ENCODE measurements at places on chromosomes 4 and X. TPM values are rescaled to one million over a fixed set of nuclear protein-coding genes. Genes with fewer than 3 reads are reported as not detected.

The CT47B1 gene
- not detected for total RNA-seq

The IL1RAPL2 gene
- 0.66 TPM for total RNA-seq

The SYN1 gene
- total RNA-seq = not detected

The ADGRG4 gene
- 0.16 TPM for total RNA-seq

The MGAT4D gene
- total RNA-seq = not detected

The CCDC160 gene
- 3.6 TPM for total RNA-seq

The TBC1D25 gene
- 13.0 TPM for total RNA-seq

The VEGFD gene
- total RNA-seq = 6.0 TPM

The SMIM31 gene
- total RNA-seq = 0.66 TPM

The CLDN22 gene
- total RNA-seq = not detected

GRCh38 chrX:49656533-49656932, 39.3 kb downstream of the PAGE1 start:
- no peak overlapping the region for H3K4me3 ChIP-seq
- no peaks in the 10 kb centered on the region for H3K4me1 ChIP-seq
- no peak overlapping the region for H3K27ac ChIP-seq
- H3K27me3 ChIP-seq = peaks cover 49% of the 10 kb centered on the region

DNA sequence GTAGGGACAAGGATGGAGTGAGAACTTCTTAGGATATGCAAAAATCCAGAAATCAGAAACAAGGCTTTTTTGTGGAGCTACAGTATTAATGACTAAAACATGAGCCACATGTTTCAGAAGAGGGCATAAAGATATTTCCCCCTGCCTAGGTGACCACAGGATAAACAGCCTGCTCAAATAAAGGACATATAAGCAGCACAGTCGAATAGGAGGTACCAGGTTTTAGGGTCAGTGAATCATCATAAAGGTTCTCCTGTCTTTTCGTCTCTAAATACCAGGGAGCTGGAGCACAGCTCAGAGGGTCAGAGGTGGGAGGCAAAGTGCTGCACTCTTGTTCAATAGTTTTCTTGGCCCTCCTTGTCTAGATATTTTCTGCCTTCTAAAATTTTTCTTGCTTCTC, 211.9 kb upstream of the HS3ST1 start:
- no peaks in the 10 kb centered on the region for H3K4me1 ChIP-seq

- no peak for DNase-seq
- no peak overlapping the region for H3K4me3 ChIP-seq
- H3K4me1 ChIP-seq = no peaks in the 10 kb centered on the region
- H3K27me3 ChIP-seq = peaks cover 27% of the 10 kb centered on the region
Observed at GRCh38 chrX:109782994-109783700, 50.1 kb upstream of the ACSL4 start.

DNA sequence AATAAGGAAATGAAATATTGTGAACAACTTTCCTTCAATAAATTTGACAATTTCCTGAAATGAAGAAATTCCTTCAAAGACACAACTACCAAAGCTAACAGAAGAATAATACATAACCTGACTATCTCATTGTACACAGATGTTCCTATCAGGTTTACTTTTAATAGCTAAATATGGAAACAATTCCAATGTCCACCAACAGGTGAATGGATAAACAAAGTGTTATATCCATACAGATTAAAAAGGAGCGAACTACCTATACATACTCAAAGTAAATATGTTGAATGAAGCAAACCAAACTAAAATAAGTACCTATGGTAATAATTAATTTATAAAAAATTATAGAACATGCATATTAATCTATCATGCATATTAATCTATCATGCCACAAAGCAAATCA, 554.9 kb downstream of the PPP4R3C start:
- H3K4me1 ChIP-seq = no peaks in the 10 kb centered on the region
- H3K4me3 ChIP-seq = no peak overlapping the region
- no peak for DNase-seq
- no peaks in the 10 kb centered on the region for H3K36me3 ChIP-seq

DNA sequence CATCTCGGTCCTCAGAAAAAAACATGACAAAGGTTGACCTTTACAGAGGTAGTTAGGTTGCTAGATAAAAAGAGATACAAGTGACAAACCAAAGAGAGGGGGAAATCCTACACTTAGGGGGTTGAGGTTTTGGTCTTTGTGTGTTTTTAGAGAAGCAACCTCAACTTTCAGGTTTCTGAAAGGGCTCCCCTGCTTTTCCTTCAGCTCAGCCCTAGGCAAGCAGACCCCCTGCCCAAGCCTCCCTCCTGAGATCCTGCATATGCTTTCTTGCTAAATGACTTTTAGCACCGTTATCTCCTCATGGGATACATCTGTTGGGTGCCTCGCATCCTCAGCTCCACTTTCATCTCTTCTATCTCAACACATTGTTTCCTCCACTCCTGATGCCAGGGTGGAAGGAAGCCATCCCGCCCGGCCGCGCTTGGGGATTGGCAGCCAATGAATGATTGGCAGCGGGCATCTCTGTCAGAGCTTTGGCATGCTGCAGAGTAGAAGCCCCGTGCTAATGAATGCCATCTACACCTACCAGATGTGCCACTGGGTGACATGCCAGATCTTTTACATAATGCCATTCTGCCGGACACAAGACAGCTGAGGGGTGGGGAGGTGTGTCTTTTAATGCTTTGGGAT, 15.0 kb upstream of the PRDM8 start:
- peaks cover 27% of the 10 kb centered on the region for H3K27me3 ChIP-seq
- no peak overlapping the region for H3K27ac ChIP-seq
- DNase-seq = no peak
- no peaks in the 10 kb centered on the region for H3K4me1 ChIP-seq
- H3K36me3 ChIP-seq = no peaks in the 10 kb centered on the region

GRCh38 chrX:131907488-131908314, 115.4 kb upstream of the STK26 start:
- H3K4me1 ChIP-seq = no peaks in the 10 kb centered on the region
- peaks cover 61% of the 10 kb centered on the region for H3K27me3 ChIP-seq
- H3K36me3 ChIP-seq = no peaks in the 10 kb centered on the region
- H3K4me3 ChIP-seq = no peak overlapping the region
- no peak overlapping the region for H3K27ac ChIP-seq

DNA sequence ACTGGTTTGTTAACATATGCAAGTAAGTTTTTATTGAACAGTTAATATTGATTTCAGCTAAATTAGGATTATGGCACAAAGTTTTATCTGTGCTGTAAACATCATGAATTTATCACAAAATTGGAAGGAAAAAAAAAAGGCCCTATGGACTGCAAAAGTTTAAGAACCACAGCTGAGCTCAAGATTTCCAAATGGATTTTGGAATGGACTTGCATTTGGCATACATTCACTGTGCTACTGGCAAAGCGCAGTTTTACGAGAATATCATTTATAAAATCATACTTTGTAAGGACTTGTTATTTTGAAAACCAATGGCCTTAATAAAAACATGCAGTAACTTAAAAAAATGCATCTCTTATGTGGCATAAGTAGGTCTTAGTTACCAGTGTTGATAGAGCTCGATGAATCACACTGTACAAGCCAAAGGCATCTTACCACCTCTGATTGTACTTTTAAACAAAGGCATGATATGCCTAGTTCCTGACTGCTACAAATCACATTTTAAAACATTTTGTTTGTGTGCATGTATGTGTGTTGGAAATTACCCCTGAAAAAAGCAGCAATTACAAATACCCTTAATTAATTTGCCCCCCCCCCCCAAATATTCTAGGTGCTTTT, 58.6 kb downstream of the TAB3 start:
- no peaks in the 10 kb centered on the region for H3K4me1 ChIP-seq
- no peak overlapping the region for H3K27ac ChIP-seq
- H3K4me3 ChIP-seq = no peak overlapping the region
- no peaks in the 10 kb centered on the region for H3K27me3 ChIP-seq

- no peak for DNase-seq
- H3K4me3 ChIP-seq = no peak overlapping the region
- no peaks in the 10 kb centered on the region for H3K36me3 ChIP-seq
- no peaks in the 10 kb centered on the region for H3K4me1 ChIP-seq
Observed at GRCh38 chrX:106898462-106898861, 4.7 kb downstream of the RIPPLY1 start.

- no peaks in the 10 kb centered on the region for H3K36me3 ChIP-seq
- DNase-seq = peak; percentile 52
- no peaks in the 10 kb centered on the region for H3K4me1 ChIP-seq
- H3K27ac ChIP-seq = peak within 1 kb of the TSS; percentile 8
Observed at GRCh38 chrX:106611679-106612392, at the start of gene RADX. Gene RADX, plus strand, starts transcription at chrX:106611978. Its CDS starts 103 bp downstream, at chrX:106612081.

DNA sequence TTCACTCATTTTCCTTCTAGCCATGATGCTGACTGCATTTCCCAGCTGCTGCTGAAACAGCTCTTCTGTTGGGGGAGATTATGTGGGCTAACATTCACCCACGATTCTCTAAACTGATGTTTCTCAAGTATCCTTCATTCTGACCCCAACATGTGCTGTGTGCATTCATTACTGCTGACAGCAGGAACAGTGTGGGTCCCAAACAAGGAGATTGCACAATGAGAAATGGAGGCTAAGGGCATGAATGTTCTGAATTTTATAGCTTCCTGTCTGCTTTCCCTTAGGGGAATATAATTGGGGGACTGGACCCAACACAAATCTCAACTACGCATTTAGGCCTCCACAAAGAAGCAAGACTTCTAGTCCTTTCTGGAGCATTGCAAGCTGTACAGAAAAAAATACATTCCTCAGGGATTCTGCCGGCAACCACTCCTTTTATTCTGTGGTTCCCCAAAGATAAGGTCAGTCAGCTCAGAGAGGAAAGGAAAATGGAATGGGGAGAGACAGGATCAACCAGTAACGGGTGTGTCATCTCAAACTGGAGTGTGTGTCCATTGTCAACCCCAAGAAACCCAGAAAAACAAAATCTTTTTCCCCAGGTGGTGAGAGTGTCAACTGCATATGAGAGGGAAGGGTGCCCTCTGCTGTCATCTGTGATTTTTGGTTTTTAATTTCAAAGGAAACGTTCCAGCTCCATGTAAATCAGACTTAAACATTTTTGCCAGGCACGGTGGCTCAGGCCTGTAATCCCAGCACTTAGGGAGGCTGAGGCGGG, 81.5 kb upstream of the EGFL6 start:
- no peaks in the 10 kb centered on the region for H3K4me1 ChIP-seq
- DNase-seq = no peak

DNA sequence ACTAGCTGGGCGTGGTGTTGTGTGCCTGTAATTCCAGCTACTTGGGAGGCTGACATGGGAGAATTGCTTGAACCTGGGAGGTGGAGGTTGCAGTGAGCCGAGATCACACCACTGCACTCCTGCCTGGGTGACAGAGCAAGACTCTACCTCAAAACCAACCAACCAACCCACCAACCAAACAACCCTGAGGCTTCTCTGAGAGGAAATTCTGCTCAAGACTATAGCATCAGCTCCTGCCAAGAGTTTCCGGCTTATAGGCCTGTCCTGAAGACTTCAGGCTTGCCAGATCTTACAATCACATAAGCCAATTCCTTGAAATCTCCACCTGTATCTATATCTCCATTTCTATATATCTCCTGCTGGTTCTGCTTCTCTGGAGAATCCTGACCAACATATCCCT, 173.8 kb upstream of the TBC1D9 start:
- no peaks in the 10 kb centered on the region for H3K36me3 ChIP-seq
- DNase-seq = no peak
- H3K4me3 ChIP-seq = no peak overlapping the region
- H3K27ac ChIP-seq = no peak overlapping the region

- DNase-seq = no peak
- H3K27ac ChIP-seq = no peak overlapping the region
- H3K4me3 ChIP-seq = no peak overlapping the region
- no peaks in the 10 kb centered on the region for H3K36me3 ChIP-seq
- no peaks in the 10 kb centered on the region for H3K4me1 ChIP-seq
Observed at GRCh38 chr4:83362492-83363329, 28.1 kb upstream of the HPSE start.

GRCh38 chr4:150828159-150828558, 186.9 kb downstream of the LRBA start:
- H3K27ac ChIP-seq = no peak overlapping the region
- no peaks in the 10 kb centered on the region for H3K27me3 ChIP-seq
- H3K36me3 ChIP-seq = no peaks in the 10 kb centered on the region
- DNase-seq = no peak

DNA sequence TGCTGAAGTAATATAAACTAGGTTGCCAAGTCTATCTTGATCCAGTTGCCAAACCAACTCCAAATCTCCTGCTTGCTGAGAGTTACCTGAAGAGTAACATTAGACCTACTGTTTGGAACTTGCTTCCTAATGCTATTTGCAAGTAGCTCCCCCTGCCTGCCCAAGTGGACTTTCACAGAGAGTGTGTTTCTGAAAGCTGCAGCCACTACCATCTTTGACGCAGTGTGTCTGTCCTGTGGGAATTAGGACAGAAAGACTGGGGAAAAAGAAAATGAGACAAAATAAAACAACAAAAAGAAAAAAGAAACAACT, 195.0 kb upstream of the HS3ST1 start:
- no peaks in the 10 kb centered on the region for H3K27me3 ChIP-seq
- H3K36me3 ChIP-seq = no peaks in the 10 kb centered on the region
- no peaks in the 10 kb centered on the region for H3K4me1 ChIP-seq
- H3K4me3 ChIP-seq = no peak overlapping the region

GRCh38 chr4:2080429-2081300, 21.5 kb downstream of the NAT8L start:
- H3K27ac ChIP-seq = no peak overlapping the region
- H3K4me3 ChIP-seq = no peak overlapping the region
- H3K36me3 ChIP-seq = no peaks in the 10 kb centered on the region
- no peak for DNase-seq
- no peaks in the 10 kb centered on the region for H3K4me1 ChIP-seq

- no peak overlapping the region for H3K4me3 ChIP-seq
- H3K27me3 ChIP-seq = peaks cover 6% of the 10 kb centered on the region
- no peak overlapping the region for H3K27ac ChIP-seq
- H3K36me3 ChIP-seq = no peaks in the 10 kb centered on the region
- no peak for DNase-seq
- no peaks in the 10 kb centered on the region for H3K4me1 ChIP-seq
Observed at GRCh38 chr4:7715271-7716009, 224.2 kb downstream of the AFAP1 start.

DNA sequence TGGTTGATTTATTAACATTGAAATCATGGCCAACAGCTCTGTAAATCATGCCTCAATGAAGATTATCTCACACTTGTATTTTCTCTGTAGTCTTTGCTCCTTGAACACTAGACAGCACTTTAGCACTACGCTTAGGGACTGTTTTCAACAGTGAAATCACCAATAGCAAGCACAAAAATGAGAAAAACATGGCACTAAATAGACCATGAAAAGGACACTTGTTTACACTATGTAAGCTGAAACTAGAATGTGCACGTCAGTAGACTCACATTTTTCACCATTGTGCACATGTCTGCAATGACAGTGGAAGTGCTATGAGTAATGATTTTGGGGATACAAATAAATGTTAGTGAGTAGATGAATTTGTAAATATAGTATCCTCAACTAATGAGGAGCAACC, 3.1 kb downstream of the BMP2K start:
- H3K36me3 ChIP-seq = no peaks in the 10 kb centered on the region
- H3K27ac ChIP-seq = peak overlapping the region; percentile 8
- no peaks in the 10 kb centered on the region for H3K4me1 ChIP-seq
- no peaks in the 10 kb centered on the region for H3K27me3 ChIP-seq
- H3K4me3 ChIP-seq = peak overlapping the region; percentile 86
- DNase-seq = no peak
